Stimulated activated CD4-positive, alpha-beta T cell treated with anti-CD3 and anti-CD28 coated beads, Interleukin-1b, Interleukin-23, amount 100 ng/mL, for 4 hours (primary cell): ENCODE measurements at places on chromosomes 4 and X.

- no peak for DNase-seq
Observed at GRCh38 chr4:95114521-95114920, 356.8 kb downstream of the BMPR1B start.

DNA sequence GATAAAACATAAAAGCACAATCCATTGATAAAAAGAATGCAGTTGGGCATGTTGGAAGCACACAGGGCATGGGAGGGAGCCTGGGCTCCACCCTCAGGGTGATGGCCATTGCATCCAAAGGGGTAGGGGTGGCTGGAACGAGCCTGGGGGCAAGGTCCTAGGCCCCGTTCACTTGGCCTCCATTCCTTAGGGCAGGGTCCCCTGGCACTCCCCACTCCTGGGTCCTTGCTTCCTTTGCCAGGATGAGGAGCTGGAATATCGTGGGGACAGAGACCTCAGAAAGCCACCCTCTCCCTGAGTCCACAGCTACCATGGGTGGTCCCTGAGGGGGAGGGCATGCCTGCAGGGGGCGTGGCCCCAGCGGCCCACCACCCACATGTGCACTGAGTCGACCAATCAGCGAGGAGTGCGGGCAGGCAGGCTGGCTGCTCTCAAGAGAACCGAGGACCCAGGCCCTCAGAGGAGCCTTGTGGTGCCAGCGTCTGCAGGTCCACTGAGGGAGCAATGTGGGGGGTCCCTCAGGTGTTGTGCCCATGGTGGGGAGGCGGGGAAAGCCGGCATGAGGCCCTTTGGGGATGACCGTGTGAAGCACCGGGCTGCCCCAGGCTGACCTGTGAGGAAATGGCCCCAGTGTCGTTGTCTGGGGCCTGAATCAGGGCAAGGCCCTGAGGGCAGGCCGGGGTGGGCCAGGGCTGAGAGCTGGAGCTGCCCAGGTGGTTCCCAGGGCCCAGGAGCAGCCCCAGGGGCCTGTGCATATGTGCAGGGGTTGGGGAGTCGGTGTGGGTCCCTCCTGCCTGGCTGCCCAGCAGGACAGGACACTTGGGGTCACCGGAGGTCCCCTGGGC, 78.6 kb upstream of the AMELX start:
- DNase-seq = no peak

- DNase-seq = no peak
Observed at GRCh38 chr4:120682981-120683380, 239.5 kb downstream of the PRDM5 start.

GRCh38 chrX:1534301-1535168, 2.5 kb downstream of the P2RY8 start:
- no peak for DNase-seq

- DNase-seq = no peak
Observed at GRCh38 chrX:150198776-150199175, 164.3 kb upstream of the MAMLD1 start.

GRCh38 chr4:52545099-52546069, 113.7 kb downstream of the USP46 start:
- DNase-seq = peak; percentile 32

DNA sequence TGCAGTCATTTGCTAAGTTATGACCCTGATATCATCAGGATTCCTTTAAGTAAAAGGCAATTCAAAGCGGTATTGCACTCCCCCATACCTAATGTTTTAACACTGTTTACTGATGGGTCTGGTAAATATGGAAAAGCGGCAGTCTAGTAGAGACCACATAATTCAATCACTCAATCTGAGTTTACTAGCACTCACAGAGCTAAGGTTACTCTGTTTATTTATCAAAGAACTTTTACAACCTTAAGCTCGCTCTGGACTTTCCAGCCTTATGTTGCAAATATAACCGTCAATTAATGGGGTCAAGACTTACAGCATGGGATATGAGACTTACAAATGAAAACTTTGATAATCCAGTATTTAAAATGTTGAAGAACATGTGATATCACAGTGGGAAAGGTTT, 124.5 kb upstream of the ZCCHC13 start:
- no peak for DNase-seq

DNA sequence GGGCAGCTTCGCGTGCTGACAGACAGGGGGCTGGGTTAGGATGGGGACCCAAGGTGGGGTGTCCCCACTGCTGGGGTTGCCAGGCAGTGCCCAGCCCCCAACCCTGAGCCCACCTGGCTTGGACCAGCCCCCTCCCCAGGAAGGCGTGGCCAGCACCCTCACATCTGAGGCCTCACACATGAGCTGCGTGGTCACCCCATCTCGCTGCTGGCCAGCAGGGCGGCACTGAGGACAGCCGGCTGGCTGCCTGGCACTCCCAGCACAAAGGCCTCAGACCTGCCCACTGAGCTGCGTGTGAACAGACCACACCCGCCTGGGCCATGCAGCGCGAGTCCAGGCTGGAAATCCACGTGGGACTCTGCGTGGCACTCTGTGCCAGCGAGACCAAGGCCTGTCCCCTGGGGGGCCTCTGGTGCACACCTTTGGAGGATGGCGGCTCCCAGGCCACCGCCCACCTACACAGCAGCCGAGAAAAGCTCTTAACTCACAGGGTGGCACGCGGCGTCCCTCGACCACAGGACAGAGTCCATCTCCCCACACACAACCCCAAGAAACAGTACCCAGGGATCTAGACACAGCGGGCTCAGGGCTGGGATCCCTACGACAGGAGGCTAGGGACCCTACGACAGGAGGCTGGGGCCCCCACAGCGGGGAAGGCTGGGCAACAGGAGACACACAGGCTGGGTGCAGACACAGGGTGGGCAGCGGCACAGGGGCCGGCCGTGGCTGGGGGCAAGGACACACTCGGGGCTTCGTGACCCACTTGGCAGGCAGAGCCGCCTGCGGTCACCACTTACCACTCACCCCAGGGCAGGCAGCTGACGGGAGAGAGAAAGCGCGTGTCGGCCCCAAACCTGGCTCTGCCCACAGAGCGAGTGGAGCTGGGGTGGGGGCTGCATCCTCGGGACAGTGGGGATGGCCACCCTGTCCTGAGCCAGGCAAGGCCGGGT, 9.8 kb downstream of the DGKQ start:
- no peak for DNase-seq

DNA sequence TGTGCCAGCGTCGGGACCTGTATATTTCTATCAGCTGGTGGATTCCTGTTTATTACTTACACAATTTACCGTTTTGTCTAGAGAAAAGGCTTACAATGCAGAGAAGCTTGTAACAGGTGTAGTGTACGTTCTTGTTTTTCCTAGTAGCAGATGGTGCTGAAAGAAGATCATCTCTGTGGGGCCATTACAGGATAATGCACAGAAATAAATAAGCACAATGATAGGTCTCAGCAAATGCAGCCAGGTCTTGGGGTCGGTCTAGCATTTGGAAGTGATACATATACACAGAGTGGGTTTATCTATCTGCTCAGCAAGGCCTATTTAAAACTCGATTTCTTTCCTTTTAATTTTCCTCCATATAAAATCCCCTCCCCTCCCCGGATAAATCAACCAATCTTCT, 180.9 kb upstream of the LCORL start:
- no peak for DNase-seq

DNA sequence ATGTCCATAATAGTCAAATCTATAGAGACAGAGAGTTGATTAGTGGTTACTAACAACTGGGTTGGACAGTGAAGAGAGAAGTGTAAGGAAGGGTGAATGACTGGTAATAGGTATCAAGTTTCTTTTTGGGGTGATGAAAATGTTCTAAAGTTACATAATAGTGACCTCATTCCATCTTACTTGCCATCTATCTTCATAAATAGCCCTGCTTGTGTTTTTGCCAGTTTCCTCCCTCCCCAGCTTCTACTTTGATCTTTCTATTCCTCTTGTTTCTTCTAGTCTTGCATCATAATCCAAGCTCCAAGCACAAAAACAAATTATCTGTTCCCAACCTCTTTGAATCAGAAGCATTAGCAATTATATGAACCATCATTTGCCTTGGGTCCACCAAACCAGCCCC, 40.2 kb upstream of the TET2 start:
- DNase-seq = no peak

DNA sequence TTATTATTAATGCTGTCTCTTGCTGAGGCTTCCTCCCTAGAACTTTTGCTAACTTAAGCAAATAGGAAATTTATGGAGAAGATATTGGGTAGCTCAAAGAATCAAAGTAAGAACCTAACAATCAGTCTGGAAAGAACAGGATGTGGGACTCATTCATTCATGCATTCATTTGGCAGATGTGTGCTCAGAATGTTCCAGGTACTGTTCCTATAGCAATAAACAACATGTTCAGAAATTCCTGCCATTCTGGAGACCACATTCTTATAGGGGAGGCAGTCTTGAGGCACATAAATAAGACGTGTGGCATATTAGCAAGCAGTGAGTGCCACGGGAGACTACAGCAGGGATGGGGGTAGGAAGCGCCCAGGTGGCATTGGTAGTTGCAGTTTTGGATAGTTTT, 5.0 kb downstream of the GRK4 start:
- no peak for DNase-seq

DNA sequence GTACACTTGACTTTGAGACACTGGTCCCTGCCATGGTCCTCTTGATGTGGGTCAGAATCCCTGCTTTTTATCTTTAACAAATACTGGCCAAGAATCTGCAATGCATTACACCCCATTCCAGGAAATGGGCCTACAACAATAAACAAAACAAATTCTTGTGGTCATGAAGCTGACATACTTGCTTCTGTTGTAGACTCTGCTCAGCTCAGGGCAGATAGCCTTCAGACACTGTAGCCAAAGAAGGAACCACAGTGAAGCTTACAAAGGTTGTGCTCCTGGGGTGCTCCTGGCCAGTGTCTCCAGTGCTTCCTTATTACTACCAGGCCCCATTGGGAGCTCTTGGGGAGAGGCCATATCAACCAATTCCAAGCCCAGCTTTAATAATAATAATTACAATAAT, 21.8 kb downstream of the KIAA1210 start:
- no peak for DNase-seq

DNA sequence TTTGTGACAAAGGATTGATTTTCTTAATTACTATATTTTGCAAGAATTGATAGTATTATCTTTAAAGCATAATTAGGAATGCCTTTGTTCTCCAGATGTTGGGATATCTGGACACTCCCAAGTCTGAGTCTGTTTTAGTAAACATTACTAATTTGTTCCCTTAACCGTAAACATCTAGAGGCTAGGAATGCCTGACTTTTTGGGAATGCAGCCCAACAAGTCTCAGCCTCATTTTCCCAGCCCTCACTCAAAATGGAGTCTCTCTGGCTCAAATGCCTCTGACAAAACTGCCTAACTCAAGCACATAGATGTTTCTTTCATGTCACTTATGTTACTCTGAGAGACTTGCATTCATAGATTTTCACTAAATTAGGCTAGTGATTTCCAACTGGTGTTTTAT, 297.0 kb upstream of the CLNK start:
- no peak for DNase-seq

- DNase-seq = no peak
Observed at GRCh38 chr4:176656108-176656507, 136.6 kb downstream of the VEGFC start.

GRCh38 chr4:165443276-165443675, 64.5 kb downstream of the CPE start:
- DNase-seq = no peak

GRCh38 chr4:4735870-4736269, 123.6 kb upstream of the MSX1 start:
- DNase-seq = no peak

GRCh38 chr4:188960411-188961093, 821.3 kb downstream of the TRIML1 start:
- no peak for DNase-seq

DNA sequence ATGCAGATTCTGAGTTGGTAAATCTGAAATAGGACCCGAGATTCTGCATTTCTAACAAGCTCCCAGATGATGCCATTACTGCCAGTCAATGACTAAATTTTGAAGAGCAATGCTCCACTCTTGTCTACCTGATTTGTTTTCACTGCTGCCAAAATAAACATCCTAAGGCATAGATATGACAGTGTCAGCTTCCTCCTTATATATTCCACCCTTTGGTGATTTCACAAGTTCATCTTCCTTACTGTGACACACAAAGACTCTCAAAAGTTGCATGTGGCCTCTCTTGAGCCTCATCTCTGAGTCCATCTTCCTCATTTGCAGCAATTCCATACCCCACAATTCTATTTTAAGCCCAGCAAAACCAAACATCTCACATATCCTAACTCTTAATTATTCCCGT, 110.9 kb downstream of the FBXW7 start:
- DNase-seq = no peak

DNA sequence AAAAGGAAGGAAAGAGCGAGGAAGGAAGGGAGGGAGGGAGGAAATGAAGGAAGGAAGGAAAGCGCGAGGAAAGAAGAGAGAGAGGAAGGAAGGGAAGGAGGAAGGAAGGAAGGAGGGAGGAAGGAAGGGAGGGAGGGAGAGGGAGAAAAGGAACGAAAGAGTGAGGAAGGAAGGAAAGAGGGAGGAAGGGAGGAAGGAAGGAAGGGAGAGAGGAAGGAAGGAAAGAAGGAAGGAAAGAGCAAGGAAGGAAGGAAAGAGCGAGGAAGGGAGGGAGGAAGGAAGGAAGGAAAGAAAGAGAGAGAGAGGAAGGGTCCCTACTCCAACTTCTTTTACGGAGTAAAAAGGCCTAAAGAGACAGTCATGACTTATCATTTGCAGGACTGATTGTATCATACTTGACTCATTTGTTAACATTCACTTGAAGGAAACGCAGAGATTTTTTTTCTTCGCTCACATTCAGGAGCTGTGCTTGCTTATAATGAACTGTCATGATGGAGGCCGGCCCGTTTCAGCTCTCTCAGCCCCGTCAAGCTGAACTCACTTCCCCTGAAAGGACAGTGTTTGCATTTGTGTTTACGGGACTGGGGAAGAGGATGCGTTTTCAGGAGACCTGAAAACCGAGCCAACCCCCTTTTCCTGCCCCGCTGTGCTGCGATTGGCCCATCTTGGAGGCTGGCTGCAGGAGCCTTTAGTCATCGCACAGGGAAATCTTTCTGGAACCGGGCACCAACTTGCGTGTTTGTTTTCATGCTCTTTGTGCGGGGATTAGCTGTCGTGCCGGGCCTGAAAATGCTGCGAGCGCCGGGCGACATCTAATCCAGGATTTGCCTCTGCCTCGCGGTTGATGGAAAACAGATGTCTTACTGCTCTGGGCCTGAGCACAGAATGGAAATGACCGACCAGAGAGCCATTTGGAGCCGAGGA, 17.8 kb downstream of the TRIM2 start:
- no peak for DNase-seq

- no peak for DNase-seq
Observed at GRCh38 chr4:84499624-84499982, 511 bp upstream of the NKX6-1 start.

GRCh38 chr4:109206620-109207019, 95.8 kb downstream of the COL25A1 start:
- DNase-seq = no peak

DNA sequence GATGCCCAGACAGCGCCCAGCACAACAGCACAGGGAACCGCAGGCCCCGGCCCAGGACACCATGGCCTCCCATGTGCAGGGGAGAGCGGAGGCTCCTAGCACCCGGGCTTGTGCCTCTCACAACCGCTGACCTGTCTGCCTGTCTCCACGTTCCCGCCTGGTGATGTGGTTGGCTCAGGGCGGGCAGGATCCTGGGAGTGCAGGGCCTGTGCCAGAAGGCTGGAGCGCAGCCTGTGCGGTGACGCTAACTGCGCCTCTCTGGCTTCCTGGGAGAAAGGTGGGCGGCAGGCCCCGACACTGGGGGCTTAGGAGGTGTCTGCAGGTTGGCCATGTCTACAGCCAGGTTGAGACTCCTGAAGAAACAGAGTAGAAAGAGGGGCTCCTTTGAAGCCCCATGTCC, 48.7 kb downstream of the CPZ start:
- no peak for DNase-seq

GRCh38 chrX:38318606-38319005, 8.7 kb downstream of the RPGR start:
- no peak for DNase-seq
